Stimulated activated CD8-positive, alpha-beta memory T cell treated with anti-CD3 and anti-CD28 coated beads, Interleukin-12 subunit alpha, Interleukin-12 subunit beta, amount 100 ng/mL, for 4 hours (primary cell): ENCODE measurements at places on chromosomes 2 and 18.

GRCh38 chr2:28606986-28607441 is 111.2 kb downstream of the PLB1 start:
- DNase-seq: no peak

- DNase-seq: no peak
Observed at GRCh38 chr2:550860-551567, 126.2 kb downstream of the TMEM18 start.

DNA sequence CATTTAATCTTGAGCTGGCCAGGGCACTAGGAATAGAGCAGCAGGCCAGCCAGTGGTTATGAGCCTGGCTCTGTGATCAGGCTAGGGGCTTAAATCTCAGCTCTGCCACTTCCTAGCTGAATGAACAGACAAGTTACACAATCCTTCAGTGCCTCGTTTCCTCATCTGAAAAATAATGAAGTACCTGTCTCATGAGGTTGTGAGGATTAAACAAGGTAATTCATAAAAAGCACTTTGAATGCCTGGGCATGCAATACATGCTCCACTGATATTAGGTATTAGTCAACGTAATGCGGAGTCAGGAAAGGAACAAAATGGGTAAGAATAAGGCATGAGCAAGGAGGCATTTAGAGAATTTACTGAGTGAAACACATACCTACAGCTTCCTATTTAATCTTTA is 100.2 kb downstream of the CCBE1 start:
- DNase-seq: no peak

DNA sequence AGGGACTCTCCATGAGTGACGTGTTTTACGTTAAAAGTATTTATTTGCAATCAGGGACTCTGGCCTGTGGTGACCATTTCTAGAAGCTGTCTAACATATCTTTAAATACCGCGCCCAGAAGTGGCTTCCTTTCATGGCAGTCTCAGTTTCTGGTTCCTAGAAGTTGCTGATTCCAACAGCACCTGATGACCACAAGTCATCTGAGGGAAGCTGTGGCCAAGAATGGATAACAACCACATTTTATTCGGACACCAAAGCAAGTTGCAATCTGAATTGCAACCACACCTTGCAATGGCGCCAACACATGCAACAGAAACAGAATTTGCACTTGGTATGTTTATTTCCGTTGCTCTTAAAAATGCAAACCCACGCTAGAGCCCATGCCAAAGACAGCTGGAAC is 33.1 kb downstream of the MEX3C start:
- no peak for DNase-seq

DNA sequence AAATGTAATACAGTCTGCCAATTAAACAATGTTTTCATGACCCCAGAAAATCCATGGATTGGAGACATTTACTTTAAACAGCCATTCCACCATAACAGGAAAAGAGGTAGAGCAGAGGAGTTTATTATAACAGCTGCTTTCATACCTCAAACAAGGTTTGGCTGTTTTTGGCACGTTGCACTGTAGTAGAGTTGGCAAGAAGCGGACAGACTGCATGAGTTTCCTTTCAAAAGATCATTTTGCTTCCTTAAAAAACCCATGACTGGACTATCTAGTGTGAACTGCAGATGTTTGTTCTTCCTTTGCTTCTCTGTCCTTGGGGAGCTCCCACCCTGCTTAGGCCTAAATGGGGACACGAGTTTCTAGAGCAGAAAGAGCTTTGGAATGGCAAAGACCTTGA is 108.5 kb upstream of the THOC1 start:
- DNase-seq: no peak

DNA sequence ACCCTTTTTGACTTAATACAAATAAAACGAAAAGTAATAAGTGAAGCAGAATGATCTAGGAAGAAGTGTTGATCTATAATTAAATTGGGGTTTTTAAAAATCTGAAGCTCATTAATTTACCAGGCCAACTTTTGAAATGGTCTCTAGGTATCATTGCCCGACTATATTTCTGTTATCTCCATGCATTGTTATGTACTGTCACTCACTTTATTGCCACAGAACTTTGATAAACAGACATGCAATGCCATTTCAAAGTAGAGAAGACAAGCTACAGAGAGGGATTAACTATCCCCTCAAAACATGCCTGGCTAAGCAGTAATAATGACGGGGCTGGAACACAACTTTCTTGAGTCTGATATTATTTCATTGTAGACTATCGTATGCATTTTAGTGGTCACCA is 147.6 kb upstream of the ITGA4 start:
- no peak for DNase-seq

- no peak for DNase-seq
Observed at GRCh38 chr18:48308027-48308635, 101.1 kb downstream of the ZBTB7C start.

GRCh38 chr2:173681881-173682650 is 283.1 kb downstream of the SP3 start:
- no peak for DNase-seq

DNA sequence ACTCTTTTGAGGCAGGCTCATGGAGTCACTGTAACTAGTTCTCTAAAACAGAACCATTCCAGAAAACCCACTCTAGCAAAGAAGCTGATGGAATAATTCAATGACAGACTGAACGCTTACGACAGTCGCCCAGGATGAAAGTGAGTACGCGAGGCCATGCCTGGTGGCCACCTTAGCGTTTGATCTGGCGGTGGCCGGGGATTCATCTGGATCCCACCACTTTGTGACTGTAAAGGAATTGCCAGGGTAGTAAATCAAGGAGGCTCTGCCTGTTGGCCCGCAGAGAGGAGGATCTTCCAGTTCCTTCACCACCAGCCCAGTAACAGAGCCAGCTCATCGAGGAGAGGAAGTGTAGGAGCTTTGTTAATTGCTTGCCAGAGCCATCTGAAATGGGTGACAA is 34.6 kb downstream of the GREB1 start:
- DNase-seq: no peak

- no peak for DNase-seq
Observed at GRCh38 chr18:48957136-48957535, 6.4 kb upstream of the SMAD7 start.

GRCh38 chr2:20552847-20553246 is 98.1 kb downstream of the HS1BP3 start:
- no peak for DNase-seq

DNA sequence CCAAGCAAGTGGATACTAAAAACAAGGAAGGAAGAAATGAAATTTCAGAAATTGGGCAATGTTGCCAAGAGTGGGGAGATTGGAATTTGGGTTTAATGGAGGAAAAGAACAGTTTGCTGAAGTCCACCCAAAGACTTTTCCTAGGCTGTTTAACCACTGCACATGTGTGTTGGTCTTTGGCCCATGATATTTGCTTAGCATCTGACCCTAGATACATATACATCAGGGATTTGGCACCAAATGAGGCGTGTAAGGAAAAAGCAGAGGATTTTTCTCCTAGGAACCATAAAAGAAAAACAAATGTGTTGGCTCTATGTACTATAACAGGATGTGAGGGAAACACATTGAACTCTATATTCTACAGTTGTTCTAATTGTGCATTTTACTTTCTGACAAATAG is 80.7 kb upstream of the CD28 start:
- no peak for DNase-seq

- DNase-seq: no peak
Observed at GRCh38 chr18:73579698-73580097, 567.9 kb downstream of the FBXO15 start.

DNA sequence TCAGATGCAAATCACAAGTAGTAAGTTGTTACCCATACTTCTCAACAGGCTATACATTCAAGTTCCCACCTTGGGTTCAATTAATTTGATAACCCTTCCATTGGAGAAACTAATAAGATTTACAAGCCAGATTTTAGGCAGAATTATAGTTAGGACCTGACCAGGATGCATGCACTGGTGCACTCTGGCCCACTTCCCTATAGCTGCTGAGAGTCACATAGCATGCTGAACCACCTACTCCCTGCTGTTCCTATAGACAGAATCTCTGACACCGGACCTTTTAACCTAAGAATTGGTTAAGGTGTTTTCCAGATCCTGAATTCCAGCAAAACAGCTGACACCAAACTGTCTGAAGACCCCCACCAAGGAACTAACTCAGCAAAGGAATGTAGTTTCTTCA is 26.2 kb downstream of the FAM210A start:
- DNase-seq: no peak

DNA sequence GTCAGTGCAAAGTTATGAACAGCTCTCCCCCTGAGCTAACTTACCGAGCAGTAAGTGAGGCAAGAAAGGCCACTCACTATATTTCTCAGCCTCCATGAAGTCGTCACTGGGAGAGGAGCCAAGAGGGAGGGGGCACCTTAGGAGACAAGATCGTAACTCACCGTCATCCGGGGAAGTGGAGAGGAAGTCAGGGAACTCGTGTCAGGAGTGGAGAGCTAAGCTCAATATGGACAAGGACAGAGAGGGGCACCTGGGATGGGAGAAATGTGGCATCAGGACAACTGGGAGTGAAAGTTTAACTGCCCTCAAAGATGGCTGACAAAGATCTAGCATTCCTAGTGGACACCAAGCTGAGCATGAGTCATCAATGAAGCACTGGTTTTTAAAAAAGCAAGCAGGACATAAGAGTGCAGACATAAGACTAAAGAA is 37.1 kb downstream of the BCL11A start:
- DNase-seq: no peak

DNA sequence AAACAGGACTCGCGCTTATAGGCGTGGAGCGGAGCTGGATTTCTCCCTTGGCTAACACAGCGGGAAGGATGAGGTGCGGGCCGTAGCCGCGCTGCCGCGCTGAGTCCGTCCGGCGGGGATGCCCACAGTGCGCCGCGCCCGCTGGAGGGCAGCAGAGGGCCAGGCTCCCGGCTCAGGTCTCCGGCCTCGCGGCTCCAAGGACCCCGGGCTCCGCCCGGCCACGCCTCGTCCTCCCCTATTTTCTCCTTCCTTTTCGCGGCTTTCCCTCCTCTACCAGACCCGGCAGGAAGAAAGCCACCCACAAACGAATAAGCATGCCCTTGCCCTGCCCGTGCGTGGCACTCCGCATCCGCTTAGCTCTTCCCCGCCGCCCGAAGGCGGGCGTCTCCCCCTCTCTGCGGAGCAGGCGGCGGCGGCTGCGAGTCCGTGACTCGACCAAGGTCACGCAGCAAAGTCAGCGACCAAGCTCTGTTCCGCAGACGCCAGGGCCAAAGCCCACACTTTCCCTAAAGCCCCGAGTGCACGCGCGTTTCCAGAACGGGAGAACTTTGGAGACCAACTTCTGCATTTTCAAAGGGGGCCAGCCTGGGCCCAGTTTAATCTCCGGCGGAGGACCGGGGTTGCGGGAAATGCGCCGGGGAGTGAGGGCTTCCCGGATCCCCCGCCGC is 48.5 kb downstream of the KCNIP3 start:
- peak; percentile 18 for DNase-seq

GRCh38 chr2:205763708-205764211 is 81.5 kb downstream of the NRP2 start:
- no peak for DNase-seq

DNA sequence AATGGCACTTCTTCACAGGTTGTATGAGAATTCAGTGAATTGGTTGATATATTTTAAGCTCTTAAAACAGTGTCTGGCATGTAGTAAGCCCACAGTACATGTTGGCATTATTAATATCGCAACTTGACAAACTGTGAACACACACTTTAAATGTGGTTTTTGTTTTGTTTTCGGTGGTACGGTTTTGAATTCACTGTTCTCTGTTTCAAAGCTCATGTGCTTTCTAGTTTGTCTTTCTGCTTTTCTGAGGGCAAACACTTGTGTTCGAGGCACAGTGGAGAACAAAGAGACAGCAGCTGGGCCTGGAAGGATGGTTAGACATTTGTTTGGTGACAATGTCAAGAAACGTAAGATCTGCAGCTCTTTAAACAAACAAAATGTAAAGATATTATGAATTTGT is 276.5 kb upstream of the MC4R start:
- DNase-seq: no peak
